ENCODE measurements at places on chromosomes 6 and 20. TPM values are rescaled to one million over a fixed set of nuclear protein-coding genes. Genes with fewer than 3 reads are reported as not detected.

The SAPCD1 gene
- 5.7 TPM for total RNA-seq

The OVOL2 gene
- total RNA-seq = not detected

The HLA-C gene
- total RNA-seq = 114 TPM

The ACSS1 gene
- total RNA-seq = 8.7 TPM

The TASP1 gene
- 3.2 TPM for total RNA-seq

The SLC12A5 gene
- total RNA-seq = 2.1 TPM
